Muscle of leg (tissue), 16 donors: ENCODE measurements at places on chromosomes 7 and 10. TPM values are rescaled to one million over a fixed set of nuclear protein-coding genes. Genes with fewer than 3 reads are reported as not detected.

DNA sequence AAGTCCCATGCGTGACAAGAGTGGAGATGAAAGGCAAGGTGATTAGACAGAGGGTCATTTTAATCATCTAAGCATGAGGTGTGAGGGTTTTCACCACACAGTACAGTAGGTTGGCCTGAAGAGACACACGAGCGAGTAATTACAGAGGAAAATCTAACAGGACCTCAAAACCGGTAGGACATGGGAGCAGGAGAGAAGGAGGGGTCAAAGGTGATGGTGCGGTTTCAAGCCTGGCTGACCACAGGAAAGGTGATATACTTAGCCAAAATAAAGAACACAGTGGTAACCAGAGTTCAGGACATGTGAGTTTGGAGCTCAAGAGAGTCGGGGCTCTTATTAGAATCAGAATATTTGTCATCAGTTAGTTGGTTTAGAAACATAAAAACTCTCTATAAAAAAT is 20.0 kb downstream of the GLI3 start:
- DNase-seq, result no peak
- H3K27ac ChIP-seq, result peak overlapping the region; percentile 56
- peaks cover 21% of the 10 kb centered on the region for H3K36me3 ChIP-seq
- H3K4me3 ChIP-seq, result no peak overlapping the region
- H3K4me1 ChIP-seq, result peaks cover 8% of the 10 kb centered on the region

DNA sequence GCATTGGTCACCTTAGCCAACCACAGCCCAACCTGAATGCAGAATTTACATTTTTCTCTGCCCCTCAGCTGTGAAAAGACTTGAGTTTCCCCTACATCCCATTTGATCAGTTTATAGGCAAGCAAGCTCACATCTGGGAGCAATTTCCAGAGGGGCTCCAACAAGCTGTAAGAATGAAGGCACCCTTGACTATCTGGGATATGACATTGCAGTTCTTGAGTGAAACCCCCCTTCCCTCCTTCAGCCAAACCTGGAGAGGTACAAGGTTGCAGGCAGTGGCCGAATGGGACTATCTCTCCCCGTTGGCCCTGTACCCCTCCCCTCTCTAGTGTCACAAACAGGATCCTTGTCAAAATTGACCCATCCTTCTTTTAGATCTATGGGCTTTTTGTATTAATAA is 30.5 kb downstream of the POLL start:
- no peak for DNase-seq
- H3K4me1 ChIP-seq, result no peaks in the 10 kb centered on the region
- peaks cover 20% of the 10 kb centered on the region for H3K36me3 ChIP-seq
- H3K27me3 ChIP-seq, result peaks cover 10% of the 10 kb centered on the region
- H3K27ac ChIP-seq, result no peak overlapping the region
- no peak overlapping the region for H3K4me3 ChIP-seq

GRCh38 chr7:74183653-74184450 is 9.7 kb downstream of the EIF4H start:
- peaks cover 15% of the 10 kb centered on the region for H3K4me1 ChIP-seq
- no peaks in the 10 kb centered on the region for H3K27me3 ChIP-seq
- no peak overlapping the region for H3K4me3 ChIP-seq
- H3K27ac ChIP-seq, result no peak overlapping the region
- DNase-seq, result no peak

- no peaks in the 10 kb centered on the region for H3K4me1 ChIP-seq
- H3K4me3 ChIP-seq, result no peak overlapping the region
- no peaks in the 10 kb centered on the region for H3K27me3 ChIP-seq
- H3K36me3 ChIP-seq, result no peaks in the 10 kb centered on the region
- DNase-seq, result no peak
Observed at GRCh38 chr7:31935124-31936054, 134.8 kb downstream of the PDE1C start.

DNA sequence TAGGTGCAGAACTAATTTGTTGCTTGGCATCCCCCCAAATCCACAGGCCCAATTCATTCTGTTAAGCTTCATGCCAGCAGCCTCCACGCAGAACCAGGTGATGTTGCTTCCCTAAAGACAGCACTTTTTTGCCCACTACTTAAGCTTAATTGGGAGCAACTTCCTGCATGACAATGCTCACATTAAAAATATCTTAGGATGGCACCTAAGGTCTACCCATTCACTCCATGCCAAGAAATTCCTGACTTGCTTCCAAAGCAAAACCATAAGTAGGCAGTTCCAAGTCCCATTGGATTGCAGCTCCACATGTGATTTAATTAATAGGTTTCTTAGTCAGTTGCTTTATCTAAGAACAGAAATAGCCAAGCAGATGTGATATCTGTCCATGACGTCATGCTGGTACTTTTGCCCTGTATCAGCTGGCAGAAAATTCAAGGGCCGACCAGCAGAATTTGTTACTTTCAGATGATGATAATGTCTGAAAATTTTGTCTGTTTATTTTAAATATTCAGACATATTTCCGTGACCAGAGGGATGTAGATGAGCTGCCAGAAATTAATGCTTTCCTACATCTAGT is 325.5 kb downstream of the LHFPL3 start:
- H3K36me3 ChIP-seq, result no peaks in the 10 kb centered on the region
- DNase-seq, result no peak
- H3K4me3 ChIP-seq, result no peak overlapping the region

GRCh38 chr10:13517675-13518074 is 11.1 kb downstream of the BEND7 start:
- no peaks in the 10 kb centered on the region for H3K36me3 ChIP-seq
- no peak overlapping the region for H3K4me3 ChIP-seq
- no peaks in the 10 kb centered on the region for H3K27me3 ChIP-seq
- H3K27ac ChIP-seq, result no peak overlapping the region
- H3K4me1 ChIP-seq, result no peaks in the 10 kb centered on the region
- no peak for DNase-seq

DNA sequence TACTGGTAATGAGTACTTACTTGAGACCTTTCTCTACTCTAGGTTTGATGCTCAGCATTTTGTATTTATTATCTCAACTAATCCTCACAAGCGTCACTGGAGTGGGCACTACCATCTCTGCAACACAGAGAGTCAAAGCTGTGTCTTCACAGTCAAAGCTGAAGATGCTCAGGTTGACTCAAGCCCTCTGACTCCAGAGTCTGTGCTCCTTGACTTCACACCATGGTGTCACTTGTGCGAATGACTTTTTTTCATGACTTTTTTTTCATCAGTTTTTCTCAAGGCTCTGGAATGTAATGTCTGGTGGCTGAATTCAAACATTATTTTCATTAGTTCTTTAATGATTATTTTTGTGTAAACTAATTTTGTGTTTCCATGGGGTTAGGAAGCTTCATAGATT is 30.4 kb upstream of the TARP start:
- no peaks in the 10 kb centered on the region for H3K4me1 ChIP-seq
- no peak overlapping the region for H3K27ac ChIP-seq
- H3K4me3 ChIP-seq, result no peak overlapping the region
- H3K36me3 ChIP-seq, result no peaks in the 10 kb centered on the region
- DNase-seq, result no peak
- no peaks in the 10 kb centered on the region for H3K27me3 ChIP-seq

DNA sequence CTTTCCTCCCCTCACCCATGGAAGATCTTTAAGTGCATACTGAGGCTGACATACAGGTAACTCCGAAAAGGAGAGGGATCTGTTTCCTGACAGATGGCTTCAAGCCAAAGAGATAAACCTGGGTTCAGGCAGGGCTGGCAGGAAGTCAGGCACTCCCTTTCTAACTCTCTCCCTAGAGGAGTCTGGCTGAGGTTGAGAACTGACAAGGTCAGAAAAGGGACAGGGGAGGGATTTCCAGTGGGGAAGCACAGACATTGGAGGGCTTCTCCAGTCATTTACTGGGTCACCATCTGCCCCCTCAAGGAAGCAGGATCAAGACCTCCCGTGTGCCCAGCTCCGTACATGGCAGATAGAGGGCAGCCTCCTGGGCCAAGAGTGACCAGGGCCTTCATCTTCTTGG is 31.6 kb downstream of the TLX1 start:
- H3K4me1 ChIP-seq, result peaks cover 4% of the 10 kb centered on the region
- no peak overlapping the region for H3K27ac ChIP-seq
- DNase-seq, result no peak
- H3K4me3 ChIP-seq, result no peak overlapping the region

- H3K36me3 ChIP-seq, result no peaks in the 10 kb centered on the region
- H3K27me3 ChIP-seq, result no peaks in the 10 kb centered on the region
- H3K4me1 ChIP-seq, result no peaks in the 10 kb centered on the region
- H3K27ac ChIP-seq, result no peak overlapping the region
Observed at GRCh38 chr7:103691291-103691690, 245.3 kb upstream of the SLC26A5 start.

- H3K4me3 ChIP-seq, result no peak overlapping the region
- H3K36me3 ChIP-seq, result no peaks in the 10 kb centered on the region
- no peak overlapping the region for H3K27ac ChIP-seq
- DNase-seq, result no peak
Observed at GRCh38 chr7:45586542-45587520, 12.7 kb downstream of the ADCY1 start.

GRCh38 chr10:75762431-75762802 is 331.0 kb downstream of the LRMDA start:
- H3K36me3 ChIP-seq, result no peaks in the 10 kb centered on the region
- H3K27me3 ChIP-seq, result no peaks in the 10 kb centered on the region
- DNase-seq, result no peak

The DYDC2 gene
- 0.04 TPM for total RNA-seq
